HEK293T (cell line): ENCODE measurements at places on chromosomes 16 and 17.

DNA sequence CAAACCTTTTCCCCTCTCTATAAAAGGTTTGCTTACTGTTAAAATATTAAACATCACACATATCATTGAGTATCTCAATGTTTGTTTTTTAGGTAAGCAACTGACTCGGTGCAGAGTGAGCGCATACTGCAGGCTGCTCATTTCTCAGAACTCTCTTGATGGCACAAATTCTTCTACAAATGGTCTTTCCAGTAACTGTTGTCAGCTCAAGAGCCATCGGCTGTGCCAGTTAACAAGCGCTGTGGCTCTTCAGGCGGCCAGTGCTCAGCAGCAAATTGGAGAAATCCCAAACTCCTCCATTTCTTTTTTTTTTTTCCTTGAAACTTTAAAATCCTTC, 8.6 kb downstream of the ABCA3 start:
- no peak for DNase-seq

GRCh38 chr16:4404967-4405696, 11.3 kb downstream of the CORO7 start:
- no peak for DNase-seq

GRCh38 chr17:2598166-2598565, 4.7 kb downstream of the PAFAH1B1 start:
- DNase-seq: no peak

GRCh38 chr16:680625-680945, 375 bp downstream of the STUB1 start:
- no peak for DNase-seq

GRCh38 chr17:69223809-69224208, 4.8 kb downstream of the ABCA10 start:
- DNase-seq: no peak

GRCh38 chr17:73323409-73324159, 11.8 kb upstream of the CDC42EP4 start:
- DNase-seq: no peak

- peak; percentile 69 for DNase-seq
These were observed 565 bp downstream of the MAP3K3 start for GRCh38 chr17:63622574-63623390.

DNA sequence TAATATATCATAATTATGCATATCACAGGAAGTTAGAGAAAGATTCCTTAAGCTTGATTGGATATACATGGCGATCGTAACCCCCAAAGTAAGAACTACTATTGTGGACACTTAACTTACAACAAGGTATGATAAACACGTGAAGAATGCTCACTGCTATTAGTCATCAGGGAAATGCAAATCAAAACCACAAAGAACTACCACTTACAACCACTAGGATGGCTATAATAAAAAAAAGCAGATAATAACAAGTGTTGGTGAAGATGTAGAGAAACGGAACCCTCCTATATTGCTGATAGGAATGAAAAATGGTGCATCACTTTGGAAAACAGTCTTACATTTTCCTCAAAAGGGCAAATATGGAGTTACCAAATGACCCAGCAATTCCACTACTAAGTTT, 265.9 kb downstream of the SLC39A11 start:
- no peak for DNase-seq

GRCh38 chr16:87713451-87714229, 52.1 kb downstream of the KLHDC4 start:
- no peak for DNase-seq

DNA sequence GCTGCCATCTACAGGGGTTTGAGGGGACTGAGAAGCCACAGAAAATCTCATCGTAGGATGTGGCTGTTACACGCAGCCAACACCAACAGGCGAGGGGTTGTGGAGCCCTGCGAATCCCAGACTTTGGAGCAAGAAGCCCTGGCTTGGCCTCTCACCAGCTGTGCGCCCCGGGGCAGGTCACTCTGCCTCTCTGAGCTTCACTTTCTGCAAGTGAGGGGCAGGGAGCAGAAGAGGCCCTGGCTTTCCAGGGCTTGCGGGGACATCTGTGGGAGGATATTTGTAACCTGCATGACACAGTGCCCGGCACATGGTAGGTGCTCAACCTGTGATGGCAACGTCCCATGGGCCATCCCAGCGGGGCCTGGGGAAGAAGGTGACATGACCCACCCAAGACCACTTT, 32.9 kb upstream of the CIBAR2 start:
- DNase-seq: no peak

- no peak for DNase-seq
These were observed 3.6 kb downstream of the CRAMP1 start for GRCh38 chr16:1615761-1616160.

- DNase-seq: no peak
These were observed 18.0 kb downstream of the SLC47A1 start for GRCh38 chr17:19551591-19552148.

GRCh38 chr16:5446623-5447240, 349.1 kb upstream of the EEF2KMT start:
- no peak for DNase-seq

DNA sequence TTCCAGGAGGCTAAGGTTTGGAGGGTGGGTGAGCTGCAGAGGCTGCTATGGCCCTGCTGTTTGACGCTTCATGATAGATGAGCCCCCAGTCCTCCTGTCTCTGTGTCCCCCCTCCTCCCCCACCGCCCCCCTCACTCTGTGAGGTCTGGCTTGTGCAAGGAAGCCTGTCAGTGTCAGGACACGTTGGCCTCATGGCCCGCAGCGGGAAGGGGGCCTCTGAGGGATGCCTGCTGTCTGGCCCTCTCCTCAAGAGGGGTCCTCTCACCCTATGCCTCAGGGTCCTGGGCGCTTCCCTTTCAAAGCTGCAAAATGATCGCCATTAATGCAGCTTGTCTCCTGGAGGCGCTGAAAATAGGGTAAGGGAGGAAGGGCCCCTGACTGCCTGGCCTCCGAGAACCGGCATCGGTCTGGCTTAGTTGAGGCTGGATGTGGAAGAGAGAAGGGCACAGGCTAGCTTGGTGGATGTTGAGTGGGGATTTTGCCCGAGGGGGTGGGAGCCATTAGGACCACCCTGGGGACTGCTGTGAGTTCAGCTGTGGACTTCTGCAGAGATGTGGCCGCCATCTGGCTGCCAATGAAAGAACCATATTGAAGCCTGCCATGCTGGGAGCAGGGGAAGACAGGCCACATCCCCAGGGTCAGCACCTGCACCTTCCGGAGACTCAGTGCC, 14.8 kb upstream of the GOSR2 start:
- no peak for DNase-seq

DNA sequence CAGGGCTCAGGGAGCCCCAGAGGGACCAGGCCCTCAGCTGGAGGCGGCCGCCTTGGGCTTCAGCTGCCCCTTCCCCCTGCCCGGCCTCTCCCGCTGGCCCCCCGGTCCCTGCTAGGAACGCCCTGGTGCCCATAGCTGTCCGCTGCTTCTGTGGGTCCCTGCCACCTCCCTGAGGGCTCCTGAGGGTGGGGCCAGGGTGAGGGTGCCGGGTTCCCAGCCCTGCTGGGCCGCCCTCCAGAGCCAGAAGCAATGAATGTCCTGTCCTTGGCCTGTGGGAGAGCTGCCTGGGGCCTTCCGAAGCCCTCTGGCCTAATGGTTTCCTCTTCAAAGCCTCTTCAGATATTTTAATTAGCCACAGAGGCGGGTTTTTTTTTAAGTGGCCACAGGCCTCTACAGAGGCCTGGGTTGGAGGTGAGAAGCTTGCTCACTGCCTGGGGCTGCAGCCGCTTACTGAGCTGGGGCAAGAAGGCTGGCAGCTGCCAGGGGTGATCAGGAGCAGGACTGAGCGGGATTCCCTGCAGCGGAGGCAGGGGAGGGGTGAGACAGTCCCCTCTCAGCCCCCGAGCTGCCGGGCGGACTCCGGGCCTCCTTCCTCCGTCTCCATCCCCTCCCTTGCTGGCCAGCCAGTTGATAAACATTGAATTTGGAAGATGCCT, 9.9 kb downstream of the CENPX start:
- no peak for DNase-seq

- no peak for DNase-seq
These were observed 160.9 kb downstream of the SLC39A11 start for GRCh38 chr17:72931635-72932034.

DNA sequence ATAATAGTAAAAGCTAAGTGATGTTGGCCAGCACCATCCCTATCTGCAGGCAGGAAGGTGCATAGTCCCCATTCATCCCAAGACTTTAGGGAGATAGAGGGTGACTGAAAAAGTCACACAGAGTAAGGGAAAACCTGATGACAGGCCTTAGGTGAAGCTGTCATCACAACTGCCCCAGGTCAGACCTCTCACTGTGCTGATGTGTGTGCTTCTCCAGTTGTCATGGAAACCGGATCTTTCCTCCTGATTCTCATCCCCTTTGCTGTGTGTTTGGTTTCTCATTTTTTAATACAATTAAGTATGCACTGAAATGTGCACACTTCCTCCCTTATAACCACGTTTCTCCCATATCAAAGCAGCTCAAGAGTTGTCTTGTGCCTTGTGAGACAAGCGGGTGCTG, 135.1 kb upstream of the ANKFN1 start:
- no peak for DNase-seq

- DNase-seq: peak; percentile 61
These were observed 23.4 kb downstream of the GJD3 start for GRCh38 chr17:40340880-40341807.

DNA sequence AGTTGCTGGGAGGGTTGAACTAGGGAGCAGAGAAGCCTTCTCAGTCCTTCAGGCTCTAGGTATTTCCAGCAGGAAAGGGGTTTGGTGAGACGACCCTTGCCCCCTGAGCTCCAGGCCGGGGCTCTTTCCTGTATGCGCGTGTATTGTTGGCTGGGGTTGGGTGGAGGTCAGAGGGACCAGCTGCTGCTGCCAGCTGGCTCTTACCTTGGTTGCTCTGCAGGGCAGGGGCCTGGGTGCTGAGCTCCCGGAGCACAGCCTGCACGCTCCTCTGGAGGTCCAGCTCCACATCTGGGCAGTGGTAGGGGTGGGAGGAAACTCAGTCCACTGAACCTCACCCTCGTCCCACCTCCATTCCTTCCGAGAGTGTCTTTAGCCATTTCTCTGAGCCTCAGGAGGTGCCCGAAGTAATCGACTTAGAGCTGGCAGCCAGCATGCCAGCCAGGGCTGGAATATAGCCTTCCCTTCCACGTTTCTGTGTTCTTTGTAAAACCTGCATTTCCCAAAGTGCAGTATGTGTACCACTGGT, 28.0 kb downstream of the PIK3R6 start:
- DNase-seq: no peak

GRCh38 chr16:9053006-9053601, 38.3 kb upstream of the HAPSTR1 start:
- peak; percentile 88 for DNase-seq

GRCh38 chr17:61997664-61998063, 67.4 kb downstream of the MED13 start:
- no peak for DNase-seq

DNA sequence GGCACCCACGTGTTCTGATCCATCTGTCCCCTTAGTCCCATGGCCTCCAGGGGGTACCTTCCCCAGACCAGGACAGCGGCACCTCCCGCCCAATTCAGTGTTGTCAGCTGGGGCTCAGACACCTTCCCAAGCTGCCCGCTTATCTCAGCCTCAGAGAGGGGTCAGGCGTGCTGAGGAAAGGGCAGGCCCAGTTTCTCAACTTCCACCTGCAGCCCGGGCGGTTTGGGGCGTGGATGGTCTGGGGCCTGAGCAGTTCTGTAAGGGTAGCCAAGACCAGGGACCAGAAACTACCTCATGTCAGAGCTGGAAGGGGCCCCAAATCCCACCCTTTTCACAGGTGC, 5.1 kb downstream of the PLCD3 start:
- no peak for DNase-seq

DNA sequence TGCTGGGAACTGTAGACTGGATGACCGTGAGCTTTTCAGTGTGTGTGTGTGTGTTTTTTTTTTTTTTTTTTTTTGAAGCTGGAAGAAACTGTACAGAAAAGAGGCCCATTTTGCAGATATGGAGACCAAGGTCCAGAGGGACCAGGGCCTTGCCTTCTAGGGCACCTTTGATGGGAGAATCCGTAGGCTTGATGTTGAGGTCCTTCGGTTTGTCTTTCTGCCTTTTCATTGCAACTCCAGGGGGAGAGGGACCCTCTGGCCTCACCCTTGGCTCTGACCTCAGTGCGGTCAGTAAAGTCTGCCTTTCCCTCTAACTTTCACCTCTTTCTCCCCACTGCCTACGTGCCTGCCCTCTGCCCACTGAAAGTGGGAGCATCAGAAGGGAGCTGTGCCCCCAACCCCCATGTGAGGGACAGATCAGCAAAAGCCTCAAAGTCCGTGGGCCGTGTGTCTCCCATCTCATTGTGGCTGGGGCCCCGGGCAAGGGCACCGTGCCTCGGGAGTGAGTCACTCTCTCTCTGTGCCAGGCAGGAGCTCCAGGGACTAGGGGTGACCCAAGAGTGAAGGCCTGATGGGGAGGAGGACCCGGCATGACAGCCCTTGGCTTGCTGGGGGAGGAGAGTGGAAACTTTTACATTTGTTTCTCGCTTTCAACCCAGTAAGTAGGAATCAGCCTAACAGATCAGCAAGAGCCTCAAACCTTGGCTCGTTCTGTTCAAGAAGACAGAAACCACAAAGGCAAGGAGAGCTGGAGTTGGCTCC, 123.6 kb downstream of the CMIP start:
- no peak for DNase-seq

DNA sequence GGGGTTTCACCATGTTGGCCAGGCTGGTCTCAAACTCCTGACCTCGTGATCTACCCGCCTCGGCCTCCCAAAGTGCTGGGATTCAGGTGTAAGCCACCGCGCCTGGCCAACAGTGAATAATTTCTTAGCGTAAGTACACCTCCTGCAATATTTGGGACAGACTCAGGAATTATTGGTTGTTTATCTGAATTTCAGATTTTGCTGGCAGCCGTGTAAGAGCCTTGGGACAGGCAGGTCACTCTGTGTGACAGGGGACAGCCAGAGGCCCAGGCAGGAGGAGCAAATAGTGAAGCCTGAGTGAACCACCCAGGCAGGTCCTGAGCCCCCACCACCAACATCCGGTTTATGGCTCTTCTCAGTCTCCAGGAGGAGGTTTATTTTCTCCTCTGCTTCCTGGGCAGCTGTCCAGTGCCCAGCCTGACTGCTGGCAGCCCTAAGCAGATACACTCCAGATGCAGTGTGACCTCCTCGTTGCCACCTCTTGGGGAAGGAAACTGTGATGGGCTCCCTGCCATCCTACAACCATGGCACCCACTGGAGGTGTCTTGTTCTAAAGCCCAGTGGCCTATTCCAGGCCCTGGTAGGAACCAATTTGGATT, 26.2 kb upstream of the ADORA2B start:
- DNase-seq: no peak

DNA sequence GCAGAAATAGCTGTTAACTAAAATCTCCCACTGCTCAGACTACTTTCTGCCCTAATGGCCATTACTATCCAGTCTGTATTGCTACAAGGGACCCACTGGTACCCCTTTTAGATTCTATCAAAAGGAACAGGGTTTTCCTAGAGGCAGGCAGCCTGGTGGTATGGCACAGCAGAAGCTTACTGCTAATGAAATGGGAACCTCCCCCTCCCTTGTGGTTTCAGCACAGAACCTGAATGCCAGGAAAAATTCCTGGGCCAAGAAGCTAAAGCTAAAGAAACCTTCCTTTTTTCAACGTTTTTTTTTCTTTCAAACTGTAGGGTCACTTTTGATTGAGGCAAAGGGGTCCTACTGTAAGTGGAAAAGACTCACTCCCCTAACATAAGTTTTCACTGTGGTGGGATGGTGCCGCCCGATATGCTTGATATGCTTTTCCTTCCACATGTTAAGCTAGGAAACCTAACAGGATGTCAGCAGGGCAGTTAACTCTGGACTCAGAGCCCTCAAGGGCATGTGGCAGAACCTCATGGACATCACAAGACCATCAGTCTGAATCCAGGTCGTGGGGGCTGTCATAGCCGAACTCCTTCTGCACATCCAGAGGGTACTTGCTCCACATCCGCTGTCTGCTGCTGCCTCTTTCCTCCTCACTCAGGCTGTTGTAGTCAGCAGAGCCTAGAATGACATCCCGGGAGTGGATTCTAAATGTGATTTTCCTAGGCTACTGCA, 9.8 kb downstream of the SLC7A6OS start:
- DNase-seq: no peak

- no peak for DNase-seq
These were observed 3.1 kb downstream of the NATD1 start for GRCh38 chr17:21249920-21250703.
